ENCODE measurements at places on chromosomes 12 and 14.

DNA sequence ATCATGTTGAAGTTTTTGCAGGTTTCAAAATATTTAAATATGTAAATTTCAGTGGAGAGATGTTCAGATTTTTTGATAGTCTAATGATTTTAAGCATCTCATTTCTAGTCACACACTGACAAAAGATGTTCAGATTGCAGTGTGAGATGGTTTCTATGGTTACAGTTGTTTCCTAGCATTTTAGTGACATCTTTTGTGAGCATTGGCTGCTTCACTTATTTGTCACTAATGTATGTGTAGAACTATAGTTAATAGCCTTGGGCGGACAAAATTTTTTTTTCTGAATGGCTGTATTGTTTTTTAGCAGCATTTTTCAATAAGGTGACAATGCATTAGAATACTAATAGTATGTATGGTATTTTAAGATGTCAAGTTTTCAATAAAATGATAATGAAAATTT is 315.6 kb upstream of the PRKD1 start:
- DNase-seq, result no peak

GRCh38 chr12:2854669-2855453 is 2.0 kb downstream of the TEX52 start:
- DNase-seq, result no peak

DNA sequence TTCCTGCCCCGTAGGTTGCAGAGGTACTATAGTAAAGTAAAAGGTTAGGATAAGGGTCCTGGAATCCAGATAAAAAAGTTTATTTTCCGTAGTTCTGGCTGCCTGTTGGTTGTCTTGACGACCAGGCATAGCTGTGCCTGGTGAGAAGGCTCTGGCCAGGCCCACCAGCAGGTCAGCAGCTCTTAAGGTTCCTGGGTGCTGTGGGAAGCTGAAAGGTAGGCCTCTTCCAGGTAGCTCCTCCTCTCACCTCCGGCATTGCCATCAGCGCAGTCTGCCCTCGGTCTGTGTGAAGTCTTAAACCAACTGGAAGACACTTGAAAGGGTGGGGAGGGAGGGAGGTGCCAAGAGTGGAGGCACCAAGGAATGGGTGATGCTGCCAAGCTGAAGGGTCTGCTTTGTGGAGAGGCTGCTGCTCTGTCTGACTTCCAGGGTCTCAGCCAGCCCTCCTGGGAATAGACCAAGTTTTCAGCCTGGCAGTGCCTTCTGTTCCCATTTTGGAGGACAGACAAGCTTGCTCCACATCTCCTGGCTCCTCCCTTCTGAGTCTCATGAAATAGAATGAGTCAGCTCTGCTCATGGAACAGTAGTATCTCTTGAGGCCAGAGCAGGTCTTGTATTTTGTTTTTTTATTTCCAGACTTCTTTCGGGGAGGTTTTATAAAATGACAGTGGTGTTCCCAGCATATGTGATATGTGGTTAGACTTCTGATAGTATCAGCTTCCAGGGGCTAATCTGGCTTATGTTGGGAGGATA is 5.2 kb upstream of the ACADS start:
- no peak for DNase-seq

GRCh38 chr14:51331486-51332367 is 91.7 kb downstream of the TMX1 start:
- no peak for DNase-seq

- DNase-seq, result no peak
Observed at GRCh38 chr12:53983568-53983949, 1.4 kb upstream of the HOXC10 start.

DNA sequence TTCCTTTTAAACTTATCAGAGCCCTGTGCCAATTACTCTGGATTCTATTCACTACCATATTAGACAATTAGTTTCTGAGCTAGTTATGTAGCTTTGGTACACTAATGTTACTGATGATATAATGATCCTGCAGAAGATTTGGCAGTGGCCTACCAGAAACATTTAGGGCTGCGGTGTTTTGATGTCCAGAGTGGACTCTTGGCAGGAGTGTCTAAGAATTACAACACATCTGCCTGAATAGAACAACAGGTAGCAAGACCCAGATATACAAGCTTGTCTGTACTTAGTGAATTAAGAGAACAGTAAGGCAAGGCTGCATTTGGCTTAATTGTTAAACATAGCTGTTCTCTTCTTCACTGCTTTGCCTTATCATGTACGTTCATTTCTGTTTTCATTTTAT is 691.6 kb upstream of the FBXO33 start:
- no peak for DNase-seq

DNA sequence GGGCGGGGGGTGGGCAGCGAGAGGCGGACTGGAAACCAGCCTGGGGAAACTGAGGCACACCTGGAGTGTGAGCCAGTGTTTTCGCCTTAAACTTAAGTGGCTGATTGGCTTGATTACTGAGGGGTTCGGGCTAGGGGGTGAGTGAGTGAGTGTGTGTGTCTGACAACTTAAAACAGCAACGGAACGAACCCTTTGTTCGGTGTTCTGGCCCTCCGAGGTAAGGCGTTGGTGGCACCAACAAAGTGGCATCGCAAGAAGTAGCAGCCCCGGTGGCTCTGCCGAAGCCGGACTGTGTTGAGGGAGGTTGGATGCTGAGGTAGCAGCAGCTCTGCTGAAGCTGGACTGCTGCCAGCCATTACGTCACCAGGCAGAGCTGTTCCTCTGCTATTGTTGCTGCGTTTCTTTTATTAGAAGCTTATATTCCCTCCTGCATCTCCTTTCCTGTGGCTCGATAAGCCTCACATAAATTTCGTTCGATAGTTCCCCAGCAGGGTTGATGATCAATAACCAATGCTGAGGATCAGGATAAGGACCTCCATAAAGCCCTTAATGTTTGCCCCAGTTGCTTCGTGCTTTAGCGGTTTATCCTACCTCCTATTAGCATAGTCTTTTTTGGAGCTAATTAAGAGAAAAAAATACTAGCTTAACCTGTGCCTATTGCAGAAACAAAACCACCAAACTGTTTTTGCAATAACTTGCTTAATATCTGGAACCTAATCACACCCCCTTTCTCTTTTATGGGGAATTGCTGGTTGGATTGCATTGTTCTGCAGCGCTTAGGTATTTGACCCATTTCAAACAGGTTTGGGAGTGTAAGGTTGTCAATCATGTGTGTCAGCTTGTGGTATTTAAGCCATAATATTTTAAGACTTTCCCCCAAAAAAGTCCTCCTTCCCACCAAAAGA is 1.3 kb downstream of the GPR137C start:
- peak; percentile 60 for DNase-seq

- DNase-seq, result no peak
Observed at GRCh38 chr12:123398177-123398549, 14.2 kb downstream of the KMT5A start.

DNA sequence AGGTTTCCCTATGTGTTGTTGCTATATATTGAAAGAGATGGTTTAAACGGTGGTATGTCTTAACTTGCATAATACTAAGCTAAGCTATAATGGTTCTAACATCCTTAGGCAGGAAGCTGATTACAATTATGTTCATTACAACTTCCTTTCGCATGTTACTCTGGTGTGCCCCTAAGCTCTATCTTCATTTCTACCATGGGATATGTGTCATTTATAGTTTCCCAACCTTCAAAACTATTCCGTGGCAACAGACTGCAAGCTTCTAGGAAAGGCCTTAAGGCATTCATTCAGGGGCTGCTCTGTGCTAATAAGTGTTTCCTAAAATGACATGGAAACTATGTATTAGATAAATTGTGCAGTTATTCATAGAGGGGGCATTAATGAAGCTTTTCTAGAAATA is 294.6 kb downstream of the GXYLT1 start:
- DNase-seq, result no peak

DNA sequence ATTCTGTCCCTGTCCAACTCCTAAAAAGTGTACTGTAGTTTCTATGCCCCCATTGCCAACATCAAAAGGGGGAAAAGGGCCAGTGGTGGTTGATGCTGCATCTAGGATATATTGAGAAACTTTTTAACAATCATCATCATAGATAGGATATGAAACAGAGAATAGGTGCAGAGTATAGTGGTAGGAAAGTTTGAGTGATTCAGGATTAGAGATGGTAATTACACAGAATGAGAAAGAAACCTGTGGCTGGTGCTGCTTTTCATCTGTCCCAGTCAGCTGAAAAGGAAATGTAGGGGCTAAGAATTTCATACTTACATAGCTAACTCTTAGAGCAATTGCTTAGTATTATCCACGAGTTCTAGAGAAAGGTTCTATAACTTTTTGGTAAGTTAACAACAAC is 67.6 kb downstream of the GTF2A1 start:
- DNase-seq, result no peak

GRCh38 chr12:3365463-3366411 is 125.3 kb upstream of the PRMT8 start:
- DNase-seq, result no peak

GRCh38 chr12:85865890-85866289 is 8.2 kb upstream of the NTS start:
- no peak for DNase-seq

DNA sequence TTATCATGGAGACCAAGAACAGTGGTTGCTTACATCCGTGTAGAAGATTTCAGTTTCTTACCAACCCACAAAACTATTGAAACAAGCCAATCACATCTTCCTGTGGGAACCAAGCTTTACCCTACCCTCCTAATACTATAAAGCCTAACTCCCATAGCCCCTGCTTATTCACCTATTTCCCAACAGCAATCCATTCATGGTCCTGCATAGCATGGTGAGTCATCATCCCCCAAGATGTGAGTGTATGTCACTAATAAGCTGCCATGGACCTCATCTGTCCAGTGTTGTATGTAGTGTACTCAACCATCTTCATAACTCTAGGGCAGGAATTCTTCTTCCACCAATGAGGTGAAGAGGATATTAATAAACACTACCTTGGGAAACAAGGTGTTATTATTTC is 1620.4 kb upstream of the FLRT2 start:
- DNase-seq, result no peak

DNA sequence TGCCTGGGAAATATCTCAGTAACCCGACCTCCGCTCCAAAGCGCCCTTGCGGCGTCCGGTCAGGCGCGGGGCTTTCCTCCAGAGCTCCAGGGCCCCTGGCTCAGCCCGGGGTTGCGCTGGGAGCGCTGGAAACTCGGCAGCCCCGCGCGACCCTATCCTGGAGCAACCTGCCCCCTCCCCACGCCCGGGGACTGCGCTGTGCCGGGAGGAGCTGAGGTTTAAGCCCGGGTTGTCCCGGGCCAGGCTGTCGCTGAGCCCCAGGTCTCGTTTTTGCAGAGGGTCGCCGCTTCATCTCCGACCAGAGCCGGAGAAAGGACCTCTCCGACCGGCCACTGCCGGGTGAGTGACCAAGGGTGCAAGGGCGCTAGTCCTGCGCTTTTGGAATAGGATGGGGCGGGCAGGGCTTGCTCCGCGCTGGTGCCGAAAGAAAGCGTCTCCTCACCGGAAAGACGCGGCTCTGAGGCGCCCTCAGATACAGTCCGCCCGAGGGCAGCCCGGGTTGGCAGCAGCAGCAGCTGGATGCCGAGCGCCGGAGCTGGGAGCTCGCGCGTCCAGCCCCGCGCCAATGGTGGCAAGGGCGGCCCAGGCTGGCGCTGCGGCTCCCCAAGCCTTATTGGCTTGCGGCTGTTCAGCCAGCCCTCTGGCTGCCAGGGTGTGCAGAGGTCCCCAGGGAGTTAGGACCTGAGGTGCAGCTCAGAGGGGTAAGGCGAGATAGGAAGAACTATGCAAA is 1.5 kb downstream of the SPX start:
- peak; percentile 16 for DNase-seq

- DNase-seq, result no peak
Observed at GRCh38 chr14:50027816-50028215, 88.6 kb downstream of the VCPKMT start.

DNA sequence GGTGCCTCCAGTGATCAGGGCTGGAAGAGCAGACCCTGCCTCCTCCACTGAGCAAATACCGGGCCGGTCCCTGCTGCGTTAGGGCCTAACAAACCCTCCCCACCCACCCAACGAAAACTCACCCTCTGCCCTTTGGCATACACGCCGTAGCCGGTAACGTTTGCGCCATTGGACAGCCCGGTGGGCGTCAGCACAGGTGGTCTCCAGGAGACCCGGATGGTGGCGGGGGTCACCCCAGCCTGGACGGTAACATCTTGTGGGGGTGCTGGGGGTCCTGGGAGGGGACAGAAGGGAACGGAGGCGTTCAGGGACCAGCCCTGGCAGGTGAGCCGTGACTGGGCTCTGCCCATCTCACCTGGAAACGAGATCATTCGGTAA is 100.5 kb downstream of the PIWIL1 start:
- DNase-seq, result no peak

GRCh38 chr12:104756901-104757300 is 201.2 kb downstream of the SLC41A2 start:
- no peak for DNase-seq

DNA sequence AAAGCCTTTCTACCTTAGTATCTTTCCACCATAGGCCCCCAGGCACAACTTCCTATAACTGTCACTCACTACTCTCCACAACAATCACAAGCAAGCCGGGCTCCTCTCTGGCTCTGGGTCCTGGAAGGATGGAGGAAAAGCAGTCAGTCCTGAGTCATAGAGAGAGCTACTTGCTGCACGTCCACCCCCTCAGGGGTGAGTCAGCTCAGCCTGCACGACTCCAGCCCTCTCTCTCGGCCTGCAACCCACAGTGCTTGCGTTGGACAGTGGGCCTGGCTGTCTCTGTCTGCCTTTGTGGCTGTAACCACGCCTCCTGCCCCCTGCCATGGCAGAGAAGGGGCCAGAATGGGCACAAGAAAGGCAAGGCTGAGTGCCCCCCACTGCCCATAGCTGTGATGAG is 154.1 kb upstream of the FKBP4 start:
- no peak for DNase-seq

GRCh38 chr14:78605025-78605762 is 435.0 kb downstream of the NRXN3 start:
- DNase-seq, result no peak

DNA sequence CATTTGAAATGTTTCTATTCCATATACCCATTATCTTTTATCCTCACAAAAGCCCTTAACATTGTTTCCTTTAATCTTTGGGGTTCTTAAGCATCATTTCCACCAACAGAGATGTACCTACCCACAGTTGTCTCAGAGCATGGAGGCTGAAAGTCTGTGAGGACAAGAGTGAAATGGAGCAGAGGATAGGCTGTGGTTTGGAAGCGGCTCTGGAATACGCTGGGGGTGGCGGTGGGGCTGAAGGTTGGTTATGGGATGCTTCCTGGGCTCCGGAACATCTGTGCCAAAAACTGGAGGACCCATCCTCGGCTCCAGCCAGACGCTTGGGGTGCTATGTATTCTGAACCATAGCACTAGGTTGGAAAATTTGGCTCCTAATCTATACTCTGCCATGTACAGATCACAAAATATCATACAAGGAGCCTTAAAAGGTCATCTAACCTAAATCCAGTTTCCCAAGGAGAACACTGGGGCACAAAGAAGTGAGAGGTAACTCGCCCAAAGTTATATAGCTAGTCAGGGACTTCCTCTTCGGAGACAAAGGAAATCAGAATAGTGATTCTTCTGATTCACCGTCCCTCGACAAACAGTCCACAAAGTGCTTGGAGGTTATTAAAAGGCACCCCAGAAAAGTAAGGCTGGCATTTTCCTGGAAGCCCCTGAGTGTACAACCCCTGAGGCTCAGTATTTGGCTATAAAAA is 2.5 kb downstream of the PPP1R3E start:
- no peak for DNase-seq
